ENCODE measurements at places on chromosomes 11 and 22.

GRCh38 chr11:65652511-65653228 lies 10.0 kb downstream of the RELA start:
- peak; percentile 68 for DNase-seq

GRCh38 chr11:119845756-119846155 lies 116.8 kb upstream of the NECTIN1 start:
- no peak for DNase-seq

DNA sequence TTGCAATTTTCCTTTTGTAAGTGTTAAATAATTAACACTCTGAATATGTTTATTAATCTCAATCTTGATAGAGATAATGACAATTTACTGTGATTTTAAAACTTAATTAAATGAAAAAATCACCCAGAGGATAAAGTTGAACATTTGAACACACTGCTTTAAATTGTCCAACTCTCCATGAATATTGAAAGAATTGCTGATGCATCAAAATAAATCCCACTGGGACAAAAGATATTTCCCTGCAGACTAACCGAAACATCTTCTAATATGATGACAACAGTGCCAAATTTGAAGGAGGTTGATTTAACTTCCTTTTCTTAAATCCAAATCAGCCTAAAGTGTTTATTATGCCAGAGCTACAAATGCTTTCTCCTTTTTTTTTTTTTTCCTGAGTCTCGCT lies 47.6 kb downstream of the F2 start:
- no peak for DNase-seq

DNA sequence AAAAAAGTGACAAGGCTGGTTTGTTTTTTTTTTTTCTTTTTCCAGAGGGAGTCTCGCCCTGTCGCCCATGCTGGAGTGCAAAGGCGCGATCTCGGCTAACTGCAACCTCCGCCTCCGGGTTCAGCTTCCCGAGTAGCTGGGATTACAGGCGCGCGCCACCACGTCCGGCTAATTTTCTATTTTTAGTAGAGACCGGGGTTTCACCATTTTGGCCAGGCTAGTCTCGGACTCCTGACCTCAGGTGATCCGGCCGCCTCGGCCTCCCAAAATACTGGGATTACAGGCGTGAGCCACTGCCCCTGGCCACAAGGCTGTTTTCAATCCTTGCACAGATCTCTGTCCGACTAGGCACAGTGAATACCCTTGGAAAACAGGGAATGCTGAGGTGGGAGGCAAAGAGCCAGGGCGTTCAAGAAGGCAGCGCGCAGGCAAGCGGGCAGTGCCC lies 566 bp downstream of the ATP6V1E1 start:
- DNase-seq, result no peak

DNA sequence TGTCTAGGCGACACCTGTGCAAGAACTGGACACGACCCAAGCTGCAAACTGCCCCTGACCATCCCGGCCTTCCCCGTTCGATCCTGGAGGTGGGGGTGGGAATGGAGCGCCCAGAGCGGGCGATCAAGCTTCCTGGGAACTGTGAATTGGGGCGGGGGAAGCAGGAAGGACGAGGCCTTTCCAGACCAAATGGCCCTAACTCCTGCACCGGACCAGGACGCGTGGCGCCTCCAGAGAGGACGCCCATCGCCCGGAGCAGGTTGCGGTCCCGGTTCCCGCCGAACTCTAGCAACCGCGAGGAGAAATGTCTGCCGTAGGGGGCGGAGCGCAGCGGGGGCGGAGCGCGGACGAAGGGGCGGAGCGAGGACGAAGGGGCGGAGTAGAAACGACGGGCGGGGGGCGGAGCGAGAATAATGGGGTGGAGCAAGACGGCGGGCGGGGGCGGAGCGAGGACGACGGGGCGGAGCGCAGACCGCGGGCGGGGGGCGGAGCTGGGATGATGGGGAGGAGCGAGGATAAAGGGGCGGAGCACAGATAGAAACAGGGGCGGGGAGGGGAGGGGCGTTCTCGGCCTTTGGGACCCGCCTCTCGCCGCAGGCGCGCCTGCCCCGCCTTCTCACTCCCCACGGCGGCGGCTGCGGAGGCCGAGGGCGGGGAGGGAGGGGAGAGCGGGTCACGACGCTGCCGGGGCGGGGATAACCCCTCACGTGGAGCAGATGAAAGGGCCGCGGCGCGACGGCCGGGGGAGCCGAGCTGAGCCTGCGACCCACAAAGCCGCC lies at the start of gene ZNRF3:
Gene ZNRF3 (plus strand): TSS at position 695 of the 779 bp plus-strand sequence. CDS start 195 bp downstream, outside the sequence.
- peak; percentile 87 for DNase-seq

- DNase-seq, result no peak
Observed at GRCh38 chr11:120867531-120867930, 156.4 kb upstream of the TBCEL start.

GRCh38 chr22:20968281-20968977 lies 1.4 kb downstream of the AIFM3 start:
- no peak for DNase-seq

- no peak for DNase-seq
Observed at GRCh38 chr11:80188076-80188627, 747.3 kb upstream of the TENM4 start.

DNA sequence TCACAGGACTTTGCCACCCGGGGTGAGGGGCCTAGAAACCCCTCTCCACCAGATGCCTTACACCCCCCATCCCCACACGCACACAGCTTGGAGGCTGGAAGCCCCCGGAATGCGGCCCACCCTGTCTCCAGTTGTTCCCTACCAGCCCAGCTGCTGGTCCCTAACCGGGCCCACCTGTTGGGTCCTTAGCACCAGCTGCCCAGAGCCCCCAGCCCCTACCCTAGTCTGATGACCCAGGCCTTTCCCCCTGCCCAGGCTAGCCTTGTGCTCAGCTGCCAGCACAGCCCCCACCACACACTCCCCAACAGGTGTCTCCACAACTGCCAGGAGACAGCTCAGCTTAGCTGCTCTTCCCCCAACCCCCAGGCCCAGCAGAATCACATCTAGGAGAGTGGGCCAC lies 67.1 kb downstream of the CDKN1C start:
- no peak for DNase-seq

DNA sequence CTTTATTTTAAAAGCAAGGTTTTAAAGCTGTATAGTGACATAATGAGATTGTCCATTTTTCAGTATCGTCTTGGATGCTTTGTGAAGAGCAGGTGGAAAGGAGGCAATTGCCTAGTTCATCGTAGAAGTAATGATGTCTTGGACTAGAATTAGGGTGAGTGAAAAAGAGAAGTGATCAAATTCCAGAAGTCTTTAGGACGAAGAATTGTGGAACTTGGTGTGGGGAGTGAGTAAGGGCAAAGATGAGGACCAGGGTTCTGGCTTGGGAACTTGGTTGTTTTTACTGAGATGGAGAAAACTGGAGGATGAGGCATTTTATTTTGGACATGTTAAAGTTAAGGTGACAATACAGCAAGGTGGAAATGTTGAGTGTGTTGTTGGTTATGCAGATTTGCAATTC lies 1.2 kb downstream of the ILK start:
- no peak for DNase-seq

DNA sequence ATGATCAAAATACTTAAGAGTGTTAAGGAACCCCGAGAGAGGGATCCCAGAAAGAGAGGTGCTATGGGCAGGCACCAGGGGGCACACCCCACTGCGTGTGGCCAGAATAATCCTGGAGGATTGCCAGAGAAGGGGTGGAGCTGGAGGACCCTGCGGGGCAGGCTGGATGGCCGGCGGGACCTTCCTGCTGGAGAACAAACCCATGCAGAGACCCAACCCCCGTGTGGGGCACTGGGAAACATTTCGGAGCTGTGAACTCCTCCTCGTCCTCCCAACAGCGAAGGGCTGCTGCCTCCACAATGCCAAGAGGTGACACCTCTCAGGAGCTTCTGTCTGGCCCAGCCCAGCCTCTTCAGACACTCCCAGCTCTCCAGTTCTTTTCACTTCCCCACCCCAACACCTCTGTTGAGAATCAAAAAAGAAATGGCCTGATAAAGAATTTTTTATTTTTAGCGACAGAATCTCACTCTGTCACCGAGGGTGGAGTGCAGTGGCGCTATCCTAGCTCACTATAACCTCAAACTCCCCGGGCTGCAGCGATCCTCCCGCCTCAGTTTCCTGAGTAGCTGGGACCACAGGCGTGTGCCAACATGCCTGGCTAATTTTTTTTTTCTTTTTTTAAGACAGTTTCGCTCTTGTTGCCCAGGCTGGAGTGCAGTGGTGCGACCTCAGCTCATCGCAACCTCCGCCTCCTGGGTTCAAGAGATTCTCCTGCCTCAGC lies 25.6 kb downstream of the RHOD start:
- DNase-seq, result no peak

DNA sequence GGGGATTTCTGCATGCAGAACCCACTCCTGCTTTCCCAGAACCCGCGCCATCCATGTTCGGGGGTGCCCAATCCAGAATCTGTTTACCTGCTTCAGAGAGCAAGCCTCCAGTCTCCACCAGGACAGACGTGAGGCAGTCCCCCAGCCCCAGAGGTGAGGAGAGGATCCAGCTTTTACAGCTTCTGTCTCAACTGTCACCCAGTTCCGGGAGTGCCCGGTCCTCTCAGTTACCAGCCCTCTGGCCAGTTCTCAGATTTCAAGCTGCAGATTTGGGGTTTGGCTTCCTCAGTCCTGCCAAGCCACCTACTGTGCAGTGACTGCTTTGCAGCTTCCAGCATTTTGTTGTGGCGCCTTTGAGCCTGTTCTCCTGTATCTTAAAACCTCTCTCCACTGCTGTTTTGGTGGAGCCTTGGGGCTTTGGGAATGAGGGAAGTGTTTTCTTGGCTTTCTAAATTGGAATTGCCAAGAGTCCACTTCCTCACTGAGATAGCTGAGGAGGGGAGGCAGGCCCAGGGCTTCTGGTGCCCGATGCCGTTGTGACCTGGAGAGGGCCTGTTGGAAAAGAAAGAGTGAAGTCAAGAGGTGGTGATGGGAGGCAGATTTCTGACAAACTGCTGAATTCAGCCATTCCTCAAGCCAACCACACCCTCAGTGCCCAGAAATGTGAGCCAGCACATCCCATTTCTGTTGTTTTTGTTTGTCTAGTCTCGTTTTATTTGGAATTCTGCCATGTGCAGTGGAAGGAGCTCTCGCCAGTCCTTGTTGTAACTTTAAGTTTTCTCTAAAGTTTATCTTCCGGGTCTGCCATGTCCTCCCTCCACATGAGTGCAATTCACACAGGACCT lies 513.4 kb downstream of the TBC1D22A start:
- DNase-seq, result no peak

GRCh38 chr22:28139516-28139915 lies 220.5 kb upstream of the PITPNB start:
- DNase-seq, result no peak

DNA sequence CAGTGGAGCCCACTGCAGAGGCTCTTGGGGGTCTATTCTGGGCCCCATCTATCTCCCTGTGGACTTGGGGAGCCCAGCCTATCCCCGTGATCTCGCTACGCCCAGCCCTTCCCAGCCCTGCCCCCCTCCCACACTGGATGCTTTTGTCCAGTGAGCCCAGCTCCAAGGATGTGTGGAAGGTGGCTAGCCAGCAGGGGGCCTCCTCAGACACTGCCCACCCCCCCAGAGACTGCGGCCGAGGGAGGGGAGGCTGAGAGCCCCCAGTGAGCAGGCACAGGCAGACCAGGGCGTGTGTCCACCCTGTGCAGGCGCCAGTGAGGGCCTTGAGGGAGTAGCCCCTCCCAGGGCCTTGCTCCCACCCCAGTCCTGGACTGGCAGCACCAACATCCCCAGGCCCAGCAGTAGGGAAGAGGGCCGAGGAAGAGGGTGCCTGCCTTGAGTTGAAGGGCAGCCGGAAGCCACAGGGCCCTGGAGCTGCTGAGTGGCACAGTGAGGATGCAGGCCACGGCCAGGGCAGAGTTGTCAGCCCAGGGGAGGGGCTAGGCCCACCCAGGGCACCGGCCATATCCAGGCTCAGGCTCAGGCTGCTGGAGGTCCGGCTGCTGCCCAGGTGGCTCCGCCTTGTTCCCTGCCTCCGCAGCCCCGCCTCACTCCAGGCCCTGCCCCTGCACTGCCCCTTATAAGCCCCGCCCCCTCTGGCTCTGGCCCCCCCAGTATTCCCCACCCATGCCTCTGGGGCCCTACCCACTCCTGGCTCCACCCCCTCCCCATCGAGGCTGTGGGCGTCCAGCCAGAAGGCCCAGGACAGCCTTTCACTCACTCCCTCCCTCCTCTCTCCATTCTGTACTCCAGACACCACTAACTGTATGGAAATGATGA lies 28.0 kb downstream of the MOB2 start:
- no peak for DNase-seq

GRCh38 chr11:33531743-33532181 lies 168.9 kb downstream of the C11orf91 start:
- DNase-seq, result no peak

GRCh38 chr22:48687606-48688005 lies 1140.1 kb downstream of the BRD1 start:
- DNase-seq, result no peak

GRCh38 chr11:116997071-116997470 lies 101.2 kb downstream of the SIK3 start:
- DNase-seq, result no peak

GRCh38 chr11:24734742-24735237 lies 237.9 kb downstream of the LUZP2 start:
- DNase-seq, result no peak

- DNase-seq, result no peak
Observed at GRCh38 chr11:106974831-106975230, 43.4 kb downstream of the GUCY1A2 start.

GRCh38 chr11:77217156-77217555 lies 84.3 kb downstream of the GDPD4 start:
- DNase-seq, result no peak
